Common myeloid progenitor, CD34-positive (primary cell): ENCODE measurements at places on chromosomes 5 and 9.

- DNase-seq = no peak
Measured at GRCh38 chr5:155728857-155729683, 597.9 kb upstream of the SGCD start.

DNA sequence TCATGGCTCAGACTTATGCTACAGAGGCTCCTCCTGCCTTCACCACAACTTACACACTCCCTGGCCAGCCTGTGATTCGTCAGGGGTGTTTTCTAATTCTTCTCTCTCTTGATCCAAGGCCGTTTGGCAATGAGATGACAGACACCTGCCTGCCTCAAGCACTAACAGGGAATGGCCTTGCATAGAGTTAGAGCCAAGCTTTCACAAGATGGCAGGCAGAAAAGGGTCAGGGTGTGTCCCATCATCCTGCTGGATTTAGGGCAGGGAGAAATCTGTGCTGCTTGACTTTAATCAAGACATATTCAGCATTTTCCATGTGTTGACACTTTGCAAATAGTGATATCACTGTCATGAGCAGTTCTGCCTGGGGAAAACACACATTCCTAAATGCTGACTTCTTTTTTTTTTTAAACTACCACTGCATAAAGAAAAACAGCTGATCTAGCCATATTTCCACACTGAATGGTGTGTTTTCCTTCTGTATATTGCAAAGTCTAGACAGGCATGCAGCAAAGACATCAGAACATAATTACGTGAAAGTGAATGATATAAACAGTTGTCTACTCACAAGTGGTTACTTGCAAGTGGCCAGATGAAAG, 95.0 kb upstream of the SLC25A48 start:
- no peak for DNase-seq

- no peak for DNase-seq
Measured at GRCh38 chr9:28014212-28014611, 440.9 kb upstream of the C9orf72 start.

DNA sequence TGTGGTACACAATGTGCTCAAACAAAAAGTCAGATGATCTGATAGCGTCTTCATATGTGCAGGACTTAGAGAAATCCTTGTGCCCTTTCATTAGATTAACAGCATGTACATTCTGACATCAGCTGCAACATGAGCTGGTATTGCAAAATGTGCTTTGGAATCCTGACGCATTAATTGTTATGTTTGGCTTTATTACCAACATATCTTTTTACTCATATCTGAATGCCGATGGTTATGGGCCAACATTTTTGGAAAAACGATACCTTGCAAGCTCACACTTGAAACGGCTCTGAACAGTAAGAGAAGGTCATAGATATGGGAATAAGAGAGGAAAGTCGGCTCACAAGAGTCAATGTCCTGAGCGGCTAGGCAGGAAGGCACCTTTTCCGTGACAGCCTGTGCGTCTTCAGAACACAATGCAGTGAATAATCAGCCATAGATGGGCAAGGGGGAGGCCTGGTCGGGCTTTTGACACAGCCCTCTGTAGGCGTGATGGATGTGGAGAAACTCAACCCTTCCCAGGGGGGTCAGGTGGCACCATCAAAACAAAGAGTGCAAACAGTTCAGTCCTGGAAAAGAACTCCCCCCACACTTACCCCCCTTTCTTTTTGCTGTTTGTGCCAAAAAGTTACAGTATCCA, 36.4 kb upstream of the GAS1 start:
- DNase-seq = no peak

- no peak for DNase-seq
Measured at GRCh38 chr9:81693671-81694378, 4.5 kb upstream of the TLE1 start.

- no peak for DNase-seq
Measured at GRCh38 chr9:120136696-120137095, 443.3 kb downstream of the CDK5RAP2 start.

DNA sequence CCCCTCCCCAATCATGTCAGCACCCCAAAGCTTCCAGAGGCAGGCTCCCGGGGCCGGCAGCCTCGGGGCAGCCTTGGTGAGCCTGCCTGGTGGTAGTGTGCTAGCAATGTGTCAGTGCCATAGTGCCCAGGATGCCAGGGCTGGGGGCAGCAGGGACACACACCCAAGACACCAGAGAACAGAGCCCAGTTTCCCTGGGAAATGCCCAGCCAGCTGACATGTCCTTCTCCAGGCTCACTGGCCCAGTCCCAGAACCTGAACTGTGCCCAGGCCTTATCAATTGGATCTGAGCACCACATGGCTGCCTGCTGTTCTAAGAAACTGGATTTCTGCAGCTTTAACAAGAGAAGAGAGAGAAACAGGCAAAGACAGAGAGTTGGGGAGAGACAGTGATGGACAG, 74.9 kb upstream of the LRRTM2 start:
- DNase-seq = no peak

DNA sequence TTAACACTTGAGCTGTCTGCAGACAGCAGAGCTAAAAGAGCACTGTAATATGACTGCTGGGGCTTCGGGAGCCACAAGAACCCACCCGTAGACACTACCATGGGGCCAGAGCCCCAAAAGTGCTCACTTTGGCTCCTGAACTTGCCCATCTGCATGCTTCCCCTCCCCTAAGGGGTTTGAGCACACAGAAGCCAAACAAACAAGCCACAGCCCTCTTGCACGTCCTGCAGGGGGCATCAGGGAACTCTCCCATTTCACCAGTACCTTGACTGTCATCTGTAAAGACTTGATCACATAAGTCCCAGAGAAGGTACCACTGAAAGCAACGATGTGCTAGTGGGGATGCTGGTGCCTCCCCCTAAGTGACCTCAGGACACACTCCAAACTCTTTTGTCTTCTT, 681.8 kb downstream of the SEMA5A start:
- DNase-seq = peak; percentile 35

DNA sequence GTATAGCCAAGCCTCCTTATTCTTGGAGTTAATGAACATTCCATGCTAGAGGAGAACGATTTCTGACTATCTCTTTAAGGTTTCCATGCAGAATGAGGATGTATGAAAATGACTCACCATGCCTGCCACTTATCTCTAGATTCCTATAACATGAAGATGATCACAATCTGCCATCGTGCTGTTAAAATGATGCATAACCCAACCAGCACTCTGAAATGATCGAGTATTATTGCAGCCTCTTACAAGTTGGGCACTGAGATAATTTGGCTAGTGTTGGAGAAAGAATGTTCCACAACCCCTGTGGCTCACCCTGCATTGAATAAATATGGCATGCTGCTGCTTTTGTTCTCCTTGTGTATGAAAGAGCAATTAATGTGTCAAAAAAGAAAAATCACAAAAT, 1143.6 kb upstream of the WWC1 start:
- DNase-seq = no peak
